PC-3 (cell line): ENCODE measurements at places on chromosomes 6 and 20. TPM values are rescaled to one million over a fixed set of nuclear protein-coding genes. Genes with fewer than 3 reads are reported as not detected.

The HAO1 gene
- 0.33 TPM in 1 of 2 replicates, not detected in the other for total RNA-seq

DNA sequence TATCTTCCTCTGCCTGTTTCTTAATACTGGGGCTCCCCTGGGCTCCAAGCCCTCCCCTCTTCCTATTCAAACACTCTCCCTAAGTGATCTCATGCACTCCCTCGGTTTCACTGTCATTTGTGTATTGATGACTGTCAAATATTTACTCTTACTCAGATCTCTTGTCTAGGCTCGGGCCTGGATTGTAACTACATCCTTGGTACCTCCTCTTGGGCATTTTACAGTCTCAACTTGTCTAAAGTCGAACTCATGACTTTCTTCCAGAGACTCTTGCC lies 189.4 kb upstream of the PRDM1 start:
- peak; percentile 50 for DNase-seq

DNA sequence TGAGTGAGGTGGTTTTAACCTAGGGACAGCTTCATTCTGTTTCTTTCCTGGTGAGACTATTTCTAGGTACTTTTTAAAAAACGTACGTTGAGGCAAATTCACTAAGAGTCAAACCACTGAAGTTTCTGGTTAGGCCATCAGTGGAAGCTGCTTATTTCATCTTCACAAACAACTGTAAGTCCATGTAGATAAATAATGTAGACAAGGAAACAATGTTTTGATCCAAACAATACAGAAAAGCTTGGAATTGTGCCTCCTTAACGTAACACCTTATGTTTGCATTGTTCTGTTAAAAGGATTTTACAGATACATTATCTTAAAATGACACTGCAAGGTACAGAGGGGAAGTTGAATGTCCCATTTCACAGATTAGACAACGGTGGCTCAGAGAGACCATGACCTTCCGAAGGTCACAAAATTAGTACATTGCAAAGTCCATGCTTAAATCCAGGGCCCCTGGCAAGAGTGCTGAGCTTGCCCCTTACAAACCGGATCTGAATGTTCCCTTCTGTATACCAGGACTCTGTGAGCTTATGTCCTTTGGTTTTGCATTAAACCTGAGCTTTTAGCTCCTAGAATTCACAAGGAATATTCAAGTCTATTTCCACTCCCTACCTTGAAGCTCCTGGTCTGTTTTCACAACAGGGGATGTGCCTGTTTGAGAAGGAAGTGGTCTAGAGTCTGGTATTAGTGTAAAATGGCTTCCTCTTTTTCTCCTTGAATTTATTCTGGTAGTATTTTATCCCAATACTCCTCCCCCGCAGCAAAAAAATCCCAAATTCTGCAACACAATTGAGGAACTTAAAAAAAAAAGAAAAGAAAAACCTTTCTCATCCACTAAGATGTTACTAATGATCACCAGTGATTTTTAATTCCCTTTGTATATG lies 28.9 kb upstream of the ZNF217 start:
- no peak for DNase-seq

The METTL24 gene
- not detected in 2 replicates for total RNA-seq

GRCh38 chr6:31874836-31875572 lies 3.8 kb downstream of the SLC44A4 start:
- peak; percentile 27 for DNase-seq

The TSHZ2 gene
- total RNA-seq: not detected in 2 replicates

GRCh38 chr6:78476561-78476960 lies 390.8 kb upstream of the IRAK1BP1 start:
- DNase-seq: no peak

DNA sequence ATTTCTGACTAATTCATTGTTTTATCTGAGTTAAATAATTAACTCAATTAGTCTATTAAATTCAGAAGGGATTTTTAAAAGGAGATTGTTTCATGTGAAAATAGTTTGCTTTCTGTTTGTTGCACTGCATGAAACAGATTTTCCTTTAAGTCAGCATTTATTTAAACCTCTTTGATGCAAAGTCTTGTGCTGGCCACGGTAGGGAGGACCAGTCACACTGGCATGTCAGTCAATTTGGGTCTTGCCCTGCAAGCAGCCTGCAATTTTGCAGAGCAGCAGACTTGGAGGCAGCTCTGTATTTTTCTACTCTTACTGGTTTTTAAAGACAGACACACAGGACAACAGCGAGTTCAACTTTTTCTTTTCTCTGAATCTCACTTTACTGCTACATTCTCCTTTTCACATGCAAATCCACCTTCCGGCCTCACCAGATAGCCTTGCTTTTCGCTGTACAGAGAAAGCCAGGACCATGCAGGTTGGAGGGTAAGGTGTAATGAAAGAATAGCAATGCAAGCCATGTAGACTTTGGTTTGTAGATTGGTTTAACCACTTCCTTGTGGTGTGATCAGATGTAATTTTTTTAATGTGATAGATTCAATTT lies 689.9 kb upstream of the AGPAT4 start:
- DNase-seq: no peak

DNA sequence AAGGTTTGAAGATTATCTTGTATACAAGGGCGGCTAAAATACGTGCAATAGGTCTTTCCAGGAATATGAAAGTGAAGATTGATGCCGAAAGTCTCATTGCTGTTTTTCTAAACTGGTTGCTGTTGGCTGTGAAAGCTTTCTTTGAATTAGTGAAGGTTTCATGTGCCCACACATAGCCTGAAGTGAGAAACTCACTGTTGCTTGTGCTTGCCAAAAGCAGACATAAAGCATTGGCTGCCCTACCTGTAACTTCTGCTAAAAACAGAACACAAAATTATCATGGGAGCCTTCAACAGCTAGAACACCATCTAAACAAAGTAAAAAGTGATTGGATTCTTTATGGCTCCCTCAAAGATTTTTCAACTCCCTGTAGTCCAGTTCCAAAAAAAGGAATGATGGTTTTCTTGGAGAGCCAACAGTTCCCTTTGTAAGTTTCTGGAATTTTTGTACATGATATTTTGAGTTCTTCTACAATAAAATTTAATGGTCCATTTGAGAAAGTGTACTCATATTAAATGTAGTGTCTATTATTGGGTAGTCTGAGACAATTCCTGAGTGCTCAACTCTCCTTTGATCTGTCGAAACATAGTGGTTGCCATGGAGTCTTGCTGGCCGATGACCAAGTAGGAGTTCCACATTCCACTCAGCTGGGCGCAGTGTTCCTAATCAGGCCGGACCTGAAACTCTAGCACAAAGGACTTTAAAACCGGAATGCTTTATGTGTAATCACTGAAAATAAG lies 68.5 kb downstream of the PLEKHG1 start:
- DNase-seq: peak; percentile 69

DNA sequence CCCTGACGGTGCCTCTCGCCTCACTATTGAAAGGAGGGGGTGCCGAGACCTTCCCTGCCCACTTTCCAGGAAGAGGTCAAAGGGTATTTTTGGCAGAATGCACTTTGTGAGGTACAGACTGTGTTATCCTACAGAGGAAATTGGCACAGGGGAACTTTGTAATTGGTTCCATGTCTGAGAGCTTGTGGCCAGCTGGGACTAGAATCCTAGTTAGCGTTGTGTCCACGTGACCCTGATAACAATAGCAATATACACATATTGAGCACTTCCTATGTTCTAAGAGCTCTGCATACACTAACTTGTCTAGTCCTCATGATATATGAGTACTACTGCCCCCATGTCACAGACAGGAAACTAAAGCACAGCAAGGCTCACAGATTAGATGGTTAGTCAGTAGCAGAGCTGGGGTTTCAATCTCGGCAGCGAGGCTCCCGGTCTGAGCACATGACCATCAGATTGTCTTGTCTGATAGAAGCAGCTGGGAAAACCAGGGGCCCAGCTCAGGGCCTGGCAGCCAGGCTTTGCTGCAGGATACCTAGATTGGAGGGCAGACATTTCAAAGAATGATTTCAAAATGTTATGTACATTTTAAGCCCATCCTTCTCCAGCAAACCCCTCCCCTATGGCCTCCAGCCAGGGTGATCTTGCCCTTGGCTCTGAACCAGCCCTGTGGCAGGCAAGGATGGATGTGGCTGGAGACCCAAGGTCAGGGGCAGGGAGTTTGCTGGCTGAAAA lies 1.4 kb downstream of the MAPK13 start:
- DNase-seq: peak; percentile 51

DNA sequence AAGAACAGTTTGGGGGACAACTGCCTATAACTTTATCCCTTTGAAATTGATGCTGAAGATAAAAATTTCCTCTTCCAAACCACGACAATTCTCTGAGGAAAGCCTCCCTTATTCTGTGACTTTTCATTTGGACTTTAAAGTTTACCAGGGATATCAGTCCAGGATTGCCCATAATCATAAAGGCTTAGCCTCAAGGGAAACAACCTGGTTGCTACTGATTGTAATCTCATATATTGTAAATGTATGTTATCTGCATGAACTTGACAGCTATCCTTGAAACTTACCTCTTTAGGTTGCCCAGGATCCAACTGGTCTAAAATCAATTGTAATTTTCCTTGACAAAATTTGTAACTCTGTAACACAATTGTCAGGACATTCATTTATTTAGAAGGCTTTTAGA lies 23.8 kb downstream of the TBC1D32 start:
- DNase-seq: no peak
